ENCODE measurements at places on chromosomes 2 and 18.

DNA sequence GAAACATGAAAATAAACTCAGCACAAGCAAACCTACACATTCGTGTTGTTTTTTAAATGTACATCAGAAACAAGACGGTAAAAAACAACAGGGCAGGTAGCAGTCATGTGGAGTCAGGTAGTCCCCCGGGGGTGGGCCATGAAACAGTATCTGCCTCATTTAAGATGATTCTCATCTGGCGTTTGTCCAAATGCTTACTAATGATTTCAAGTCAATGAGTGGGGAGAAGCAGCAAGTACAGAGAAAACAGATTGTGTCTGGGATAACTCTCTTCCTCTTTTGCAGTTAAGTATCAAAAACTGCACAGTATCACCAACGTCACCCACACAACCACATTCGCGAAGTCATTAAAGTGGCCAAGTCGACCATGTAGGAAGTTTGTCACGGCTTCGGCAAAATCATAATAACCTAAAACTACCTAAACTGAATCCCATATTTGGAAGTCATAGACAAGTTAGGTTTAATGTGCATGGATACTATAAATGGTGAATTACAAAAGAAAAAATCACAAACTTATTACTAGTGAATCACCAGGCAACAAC lies 1.3 kb downstream of the LAPTM4A start:
- DNase-seq = no peak

GRCh38 chr2:215969131-215969841 lies 44.1 kb downstream of the MREG start:
- DNase-seq = no peak

GRCh38 chr2:158726911-158727592 lies 68.1 kb upstream of the DAPL1 start:
- DNase-seq = peak; percentile 74

DNA sequence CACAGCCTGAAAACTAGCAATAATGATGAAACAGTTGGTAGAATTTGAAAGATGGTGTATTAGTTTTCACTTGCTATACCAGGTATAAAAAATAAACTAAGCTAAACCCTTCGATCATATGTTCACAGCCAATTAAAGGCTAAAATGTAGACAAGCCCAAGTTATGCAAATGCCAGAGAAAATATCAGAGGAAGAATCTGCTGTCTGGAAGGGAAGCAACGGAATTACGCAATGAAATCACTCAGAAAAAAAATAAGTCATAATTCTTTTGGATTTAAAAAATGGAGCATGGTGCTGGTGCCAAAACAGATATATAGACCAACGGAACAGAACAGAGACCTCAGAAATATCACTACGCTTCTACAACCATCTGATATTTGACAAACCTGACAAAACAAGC lies 108.3 kb downstream of the ARL4C start:
- DNase-seq = no peak

- no peak for DNase-seq
Observed at GRCh38 chr2:48607307-48608014, 10.2 kb upstream of the GTF2A1L start.

GRCh38 chr18:56661360-56662062 lies 10.4 kb downstream of the WDR7 start:
- no peak for DNase-seq

- no peak for DNase-seq
Observed at GRCh38 chr2:213818436-213818835, 534.2 kb downstream of the SPAG16 start.

- DNase-seq = no peak
Observed at GRCh38 chr2:241088376-241088775, 13.7 kb downstream of the MTERF4 start.

DNA sequence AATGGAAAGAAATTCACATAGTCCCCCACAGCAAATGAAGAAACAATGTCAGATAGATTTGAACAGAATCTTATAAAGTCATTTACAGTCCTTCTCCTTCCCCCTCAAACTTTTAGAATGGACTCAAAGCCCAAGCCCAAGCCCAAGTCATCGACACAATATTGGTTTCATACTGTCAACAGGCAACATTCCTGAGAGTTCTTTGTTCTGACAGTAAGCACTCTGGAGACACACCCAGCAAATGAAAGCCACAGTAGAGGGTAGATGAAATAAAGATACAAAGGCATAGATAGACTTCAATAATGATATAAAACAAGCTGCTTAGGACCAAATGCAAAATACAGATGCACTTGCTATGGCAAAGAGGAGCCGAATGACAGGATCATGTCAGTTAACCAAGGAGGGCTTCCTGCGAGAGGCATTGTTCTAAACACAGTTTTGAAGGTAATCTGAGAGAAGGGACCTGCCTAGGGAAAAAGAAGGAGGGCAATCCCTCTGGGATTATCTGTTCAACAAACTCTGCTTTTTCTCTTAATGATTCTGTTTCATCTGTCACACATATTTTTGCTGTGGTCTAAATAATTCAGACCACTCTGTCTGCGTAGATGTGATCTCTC lies 97.1 kb upstream of the MAP4K3 start:
- no peak for DNase-seq

- no peak for DNase-seq
Observed at GRCh38 chr2:223104336-223105132, 52.5 kb downstream of the KCNE4 start.

- DNase-seq = no peak
Observed at GRCh38 chr18:34651586-34652369, 58.3 kb upstream of the DTNA start.

DNA sequence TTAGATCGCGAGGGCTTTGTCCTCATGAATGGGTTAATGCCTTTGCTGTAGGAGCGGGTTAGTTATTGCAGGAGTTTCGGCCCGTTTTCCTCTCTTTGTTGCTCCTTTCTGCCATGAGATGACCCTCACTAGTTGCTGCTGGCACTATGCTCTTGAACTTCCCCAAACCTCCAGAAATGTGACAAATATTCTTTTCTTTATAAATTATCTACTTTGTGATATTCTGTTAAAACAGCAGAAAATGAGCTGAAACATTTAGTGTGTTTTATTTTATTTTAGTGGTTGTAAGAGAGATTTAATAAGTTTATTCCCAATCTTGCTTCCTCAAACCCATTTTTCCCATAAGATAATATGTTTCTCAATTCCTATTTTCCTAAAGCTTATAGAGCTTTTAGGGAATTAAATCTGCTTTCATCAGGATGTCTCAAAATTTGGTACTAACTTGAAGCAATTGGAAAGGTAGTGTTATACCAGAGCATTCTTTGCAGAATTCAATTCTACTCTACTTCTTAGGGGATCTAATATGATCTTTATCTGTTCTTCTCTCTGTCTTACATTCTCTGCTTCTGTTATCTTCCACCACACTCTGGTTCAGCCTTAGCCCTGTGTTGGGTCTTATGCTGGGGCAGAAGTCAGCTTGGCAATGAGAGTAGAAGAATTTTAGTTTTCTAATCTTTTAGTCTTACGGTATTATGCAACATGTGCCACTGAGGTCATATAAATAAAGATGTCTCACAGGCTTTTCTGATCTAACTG lies 23.1 kb downstream of the DDX1 start:
- DNase-seq = no peak

- DNase-seq = no peak
Observed at GRCh38 chr2:104321116-104321795, 532.7 kb upstream of the POU3F3 start.

- DNase-seq = no peak
Observed at GRCh38 chr2:85257359-85257969, 70.3 kb downstream of the TGOLN2 start.

- peak; percentile 47 for DNase-seq
Observed at GRCh38 chr2:231613331-231613662, 20.6 kb downstream of the TEX44 start.

DNA sequence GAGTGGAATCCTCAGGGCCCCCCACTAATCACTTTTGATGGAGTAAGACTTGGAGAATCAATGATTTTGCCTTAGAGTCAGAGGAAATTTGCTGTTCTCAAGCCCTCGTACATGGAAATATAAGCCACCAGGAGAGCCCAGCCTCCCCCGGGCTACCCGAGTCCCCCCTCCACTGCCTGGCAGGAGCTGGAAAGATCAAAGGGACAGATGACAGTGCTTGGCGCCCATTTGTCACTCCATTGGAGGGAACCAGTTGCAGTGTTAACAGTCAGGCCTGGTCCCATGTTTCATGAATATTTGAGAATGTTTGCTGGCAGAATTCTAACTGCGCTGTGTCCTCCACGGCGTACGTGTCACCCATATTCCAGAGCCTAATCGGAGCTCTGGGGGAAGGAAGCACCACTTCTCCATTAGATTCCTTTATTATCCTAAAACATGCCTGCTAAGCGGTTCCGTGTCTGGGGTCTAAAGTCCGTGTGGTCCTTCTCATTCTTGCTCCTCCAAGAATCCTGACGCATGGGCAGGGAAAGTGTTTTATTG lies 202.4 kb downstream of the KLHL29 start:
- DNase-seq = no peak

GRCh38 chr2:9627310-9627709 lies 3.5 kb downstream of the YWHAQ start:
- DNase-seq = no peak

- no peak for DNase-seq
Observed at GRCh38 chr2:241775223-241776177, 1.1 kb upstream of the GAL3ST2 start.

GRCh38 chr2:199206536-199206935 lies 251.2 kb downstream of the SATB2 start:
- DNase-seq = no peak

DNA sequence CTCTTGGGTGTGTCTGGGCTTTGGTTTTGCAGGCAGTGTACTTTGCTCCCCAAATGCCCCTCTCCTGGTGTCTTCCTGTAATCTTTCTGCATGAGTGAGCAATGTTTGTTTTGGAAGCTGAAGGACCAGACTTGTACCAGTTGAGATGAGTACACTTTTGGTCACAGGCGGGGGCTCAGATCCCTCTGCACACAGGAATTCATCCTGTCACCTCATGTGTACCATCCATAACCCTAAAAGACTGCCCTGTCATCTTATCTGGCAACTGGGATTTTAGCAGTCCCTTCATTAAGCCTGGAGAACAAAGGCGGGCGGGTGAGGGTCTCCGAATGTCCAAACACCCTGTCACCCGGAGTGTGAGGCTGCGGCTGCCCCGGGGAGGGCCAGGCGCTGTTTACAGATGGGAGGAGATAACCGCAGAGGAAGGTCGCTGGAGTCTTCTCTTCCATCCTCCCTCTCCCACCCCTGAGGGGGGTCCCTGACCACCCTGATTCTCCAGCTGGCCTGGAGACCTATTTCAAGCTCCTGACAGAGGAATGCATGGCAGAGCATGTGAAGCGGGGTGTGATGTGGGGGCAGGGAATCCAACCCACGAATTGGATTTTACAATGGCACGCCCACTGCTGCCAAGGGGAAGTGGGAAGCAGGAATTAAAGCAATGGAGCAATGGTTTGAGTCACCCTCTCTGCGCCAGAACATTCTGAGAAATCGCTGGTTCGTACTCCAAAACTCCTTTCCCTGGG lies 158.2 kb upstream of the MYCN start:
- no peak for DNase-seq

DNA sequence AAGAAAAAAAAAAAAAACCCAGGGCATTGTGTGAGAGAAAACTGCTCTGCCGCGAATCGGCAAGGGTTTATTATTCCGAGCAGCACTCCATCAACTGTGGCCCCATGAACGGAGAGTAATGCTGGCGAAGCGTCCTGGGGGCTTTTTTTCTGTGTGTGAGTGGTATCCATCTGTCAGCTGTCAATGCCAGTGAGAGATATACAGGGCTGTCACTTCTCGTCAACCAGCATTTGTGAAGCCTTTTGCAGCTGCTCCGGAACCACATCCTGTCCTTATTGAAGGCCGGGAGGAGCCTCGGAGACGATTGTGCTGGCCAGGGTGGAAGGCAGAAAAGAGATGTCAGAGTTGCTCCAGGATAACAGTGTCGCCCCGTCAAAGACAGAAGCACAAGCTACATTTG lies 356.9 kb upstream of the SMIM21 start:
- DNase-seq = no peak

GRCh38 chr2:27792759-27793158 lies 21.2 kb downstream of the MRPL33 start:
- DNase-seq = no peak

GRCh38 chr2:39203382-39203781 lies 40.4 kb downstream of the CDKL4 start:
- DNase-seq = no peak

DNA sequence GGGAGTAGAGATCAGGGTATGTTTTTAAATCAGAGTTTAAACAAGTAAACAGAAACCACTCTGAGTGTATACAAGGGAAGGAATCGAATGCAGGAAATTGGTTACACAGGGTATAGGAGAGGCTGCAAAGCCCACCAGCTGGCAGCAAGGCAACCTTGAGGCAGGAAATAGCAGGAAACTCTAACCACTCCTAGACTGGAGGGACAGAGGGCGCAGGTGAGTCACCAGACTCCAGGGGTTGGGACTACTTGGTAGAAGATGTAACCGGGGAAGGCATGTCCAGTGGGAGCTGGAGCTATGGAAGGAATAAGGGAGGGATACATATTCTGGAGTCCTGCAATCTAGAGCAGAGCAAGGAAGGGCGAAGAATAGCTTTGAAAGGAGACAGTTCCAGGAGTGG lies 152.3 kb downstream of the MEIS1 start:
- DNase-seq = no peak

GRCh38 chr2:51212374-51212773 lies 180.4 kb upstream of the NRXN1 start:
- DNase-seq = no peak

DNA sequence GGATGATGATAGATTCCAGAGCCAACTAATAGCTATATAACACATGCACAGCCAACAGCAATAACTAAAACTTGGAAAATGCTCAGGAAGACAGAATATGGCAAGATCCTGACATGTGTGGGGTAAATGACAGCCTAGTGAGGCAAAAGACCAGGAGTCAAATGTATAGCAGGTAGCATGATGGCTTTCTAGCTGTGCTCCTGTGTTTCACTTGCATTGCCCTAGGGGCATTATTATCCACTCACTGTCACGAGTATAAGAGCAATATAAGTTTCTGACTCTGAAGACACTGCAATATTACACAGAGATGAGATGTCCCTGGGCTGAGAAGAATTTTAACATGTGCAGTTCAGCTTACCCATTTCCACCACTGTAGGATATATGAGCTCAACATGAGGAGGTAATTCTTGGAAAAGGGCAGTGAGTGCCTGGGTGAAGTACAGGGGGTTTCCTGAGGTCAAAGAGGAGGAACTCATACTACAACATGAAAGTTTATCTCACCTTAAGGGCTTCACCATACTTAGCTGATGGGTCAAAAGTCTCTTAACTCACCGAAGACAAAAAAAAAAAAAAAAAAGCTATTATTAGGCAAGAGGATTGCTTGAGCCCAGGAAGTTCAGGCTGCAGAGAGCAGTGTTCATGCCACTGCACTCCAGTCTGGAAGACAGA lies 1385.6 kb upstream of the SLC39A10 start:
- no peak for DNase-seq

GRCh38 chr18:75052475-75052874 lies 156.5 kb downstream of the PTGR3 start:
- DNase-seq = no peak

DNA sequence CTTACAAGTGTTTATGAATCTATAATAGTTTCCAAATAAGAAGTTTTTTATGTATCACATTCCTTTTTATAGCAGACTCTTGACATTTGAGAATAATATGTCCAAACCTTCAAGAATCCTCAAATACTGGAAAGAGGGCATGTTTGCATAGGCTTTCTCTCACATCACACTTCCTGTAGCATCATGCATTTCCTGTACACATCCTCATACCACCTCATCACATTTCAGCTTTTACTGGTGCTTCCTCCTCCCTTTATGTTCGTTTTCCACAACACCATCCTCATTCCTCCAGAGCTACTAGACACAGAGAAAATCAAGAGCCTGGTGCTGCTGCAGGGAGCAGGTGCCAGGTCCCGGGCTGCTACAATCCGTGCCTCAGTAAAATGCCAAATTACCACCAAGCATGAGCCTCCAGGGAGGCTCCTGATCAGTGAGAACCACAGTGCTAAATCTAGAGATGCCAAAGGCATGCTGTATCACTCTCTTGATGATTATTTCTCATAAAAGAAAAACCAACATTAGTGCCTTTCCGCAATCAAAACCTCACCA lies 137.7 kb upstream of the CYP1B1 start:
- DNase-seq = no peak
